Posterior vena cava (tissue), 2 donors: ENCODE measurements at places on chromosomes 16 and 17. TPM values are rescaled to one million over a fixed set of nuclear protein-coding genes. Genes with fewer than 3 reads are reported as not detected.

The APOBR gene
- 2.1 TPM for total RNA-seq

The OTOP2 gene
- not detected for total RNA-seq

The PTRH2 gene
- 13.0 TPM for total RNA-seq

The GGT6 gene
- total RNA-seq, result not detected
